ENCODE measurements at places on chromosomes 11 and 22.
A peak's percentile ranks its signal among the peaks of the same experiment; 100 is the strongest.

- DNase-seq, result no peak
Measured at GRCh38 chr22:29016067-29016938, 45.3 kb downstream of the C22orf31 start.

- no peak for DNase-seq
Measured at GRCh38 chr11:12112750-12113149, 2.4 kb downstream of the MICAL2 start.

GRCh38 chr22:35567351-35568141 is 26.9 kb downstream of the RASD2 start:
- no peak for DNase-seq

- DNase-seq, result no peak
Measured at GRCh38 chr22:39706376-39707140, 136.0 kb downstream of the CACNA1I start.

DNA sequence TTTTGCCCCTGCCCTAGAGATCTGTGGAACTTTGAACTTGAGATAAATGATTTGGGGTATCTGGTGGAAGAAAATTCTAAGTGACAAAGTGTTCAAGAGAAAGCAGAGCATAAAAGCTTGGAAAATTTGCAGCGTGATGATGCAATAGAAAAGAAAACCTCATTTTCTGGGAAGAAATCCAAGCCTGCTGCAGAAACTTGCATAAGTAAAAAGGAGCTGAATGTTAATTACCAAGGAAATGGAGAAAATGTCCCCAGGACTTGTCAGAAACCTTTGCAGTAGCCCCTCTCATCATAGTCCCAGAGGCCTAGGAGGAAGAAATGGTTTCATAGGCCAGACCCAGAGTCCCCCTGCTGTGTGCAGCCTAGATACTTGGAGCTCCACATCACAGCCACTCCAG is 686.9 kb downstream of the FAM181B start:
- DNase-seq, result no peak

GRCh38 chr11:26944866-26945664 is 48.8 kb upstream of the FIBIN start:
- DNase-seq, result no peak

GRCh38 chr11:2683806-2684205 is 16.0 kb downstream of the KCNQ1OT1 start:
- no peak for DNase-seq

- DNase-seq, result no peak
Measured at GRCh38 chr22:23199159-23199558, 18.9 kb downstream of the BCR start.

GRCh38 chr22:35743326-35743860 is 25.7 kb downstream of the APOL5 start:
- DNase-seq, result no peak

GRCh38 chr11:64887757-64888405 is 9.5 kb upstream of the EHD1 start:
- DNase-seq, result peak; percentile 71

DNA sequence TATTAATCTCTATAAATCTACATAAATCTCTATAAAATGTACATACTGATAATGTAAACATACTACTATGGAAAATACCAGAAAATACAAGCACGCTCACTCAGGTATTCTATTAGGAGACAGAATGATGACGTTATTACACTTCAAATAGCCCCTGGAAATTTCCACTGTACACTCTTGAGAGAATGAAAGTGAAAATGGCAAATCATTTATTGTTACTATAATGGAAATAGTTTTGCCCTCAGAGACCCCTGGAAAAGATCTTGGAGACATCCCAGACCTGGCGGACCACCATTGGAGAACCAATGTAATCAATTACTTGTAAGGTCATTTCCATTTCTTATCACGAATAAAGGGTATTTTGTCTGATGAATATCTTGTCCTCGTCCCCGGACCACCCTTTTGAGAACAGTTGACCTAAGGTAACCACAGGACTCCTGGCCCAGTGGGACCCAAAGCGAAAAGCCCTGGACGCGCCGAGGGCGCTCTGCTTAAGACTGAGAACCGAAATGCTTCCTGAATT is 509 bp upstream of the PRRG4 start:
- no peak for DNase-seq

DNA sequence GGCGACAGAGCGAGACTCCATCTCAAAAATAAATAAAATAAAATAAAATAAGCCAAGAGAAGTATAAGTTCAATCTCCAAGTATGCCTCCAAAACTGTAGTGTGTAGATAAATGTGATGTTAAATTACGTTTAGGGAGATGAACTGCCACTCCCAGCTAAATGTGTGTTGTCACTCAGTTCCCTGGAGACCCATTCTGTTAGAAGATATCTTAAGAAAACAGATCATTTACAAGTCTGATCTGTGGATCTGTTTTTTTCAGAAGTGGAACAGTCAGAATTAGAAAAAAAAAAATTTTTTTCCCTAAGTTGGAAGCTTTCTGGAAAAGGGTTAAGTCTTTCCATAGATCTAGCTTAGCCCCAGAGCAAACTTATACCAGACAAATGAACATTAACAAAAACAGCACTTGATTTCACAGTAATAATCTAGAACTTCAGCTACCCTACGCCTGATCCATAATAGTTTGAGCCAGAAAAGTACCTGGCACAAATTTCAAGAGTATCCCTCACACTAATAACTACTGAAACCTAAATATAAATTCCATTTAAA is 18.2 kb downstream of the CELF1 start:
- DNase-seq, result no peak

- DNase-seq, result peak; percentile 17
Measured at GRCh38 chr22:39960791-39961746, 872 bp downstream of the TMA7B start.

- DNase-seq, result no peak
Measured at GRCh38 chr11:61840371-61840770, 12.3 kb downstream of the FADS2 start.

- DNase-seq, result no peak
Measured at GRCh38 chr22:37303821-37304274, 21.5 kb downstream of the CYTH4 start.

DNA sequence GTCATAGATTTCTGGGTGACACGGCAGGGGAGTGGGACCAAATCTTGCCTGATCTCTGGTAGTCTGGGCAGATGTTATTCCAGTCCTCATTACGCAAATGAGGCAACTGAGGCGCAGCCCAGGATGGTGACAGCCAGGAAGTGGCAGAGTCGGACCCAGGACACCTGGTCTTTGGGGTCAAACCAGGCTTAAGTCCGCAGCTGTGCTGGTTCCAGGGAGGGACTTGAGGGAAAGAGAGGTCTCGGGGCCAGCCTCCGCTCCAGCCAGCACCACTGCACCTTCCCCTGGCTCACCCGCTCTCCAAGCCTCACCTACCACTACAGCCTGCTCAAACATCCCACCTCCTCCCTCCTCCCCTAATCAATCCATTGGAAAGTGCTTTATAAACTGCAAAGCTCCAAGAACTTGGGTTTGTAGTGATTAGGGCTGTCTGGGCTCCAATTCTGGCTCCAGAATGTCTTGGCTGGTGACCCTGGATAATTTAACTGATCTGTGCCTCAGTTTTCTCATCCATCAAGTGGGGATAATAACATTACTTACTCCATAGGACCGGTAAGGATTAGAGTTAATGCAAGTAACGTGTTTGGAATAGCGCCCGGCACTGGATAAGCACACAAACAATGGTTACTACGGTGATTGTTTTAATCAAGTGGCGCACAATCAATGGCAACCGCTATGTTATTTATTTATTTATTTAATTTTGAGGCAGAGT is 526 bp upstream of the PNPLA5 start:
- DNase-seq, result no peak

DNA sequence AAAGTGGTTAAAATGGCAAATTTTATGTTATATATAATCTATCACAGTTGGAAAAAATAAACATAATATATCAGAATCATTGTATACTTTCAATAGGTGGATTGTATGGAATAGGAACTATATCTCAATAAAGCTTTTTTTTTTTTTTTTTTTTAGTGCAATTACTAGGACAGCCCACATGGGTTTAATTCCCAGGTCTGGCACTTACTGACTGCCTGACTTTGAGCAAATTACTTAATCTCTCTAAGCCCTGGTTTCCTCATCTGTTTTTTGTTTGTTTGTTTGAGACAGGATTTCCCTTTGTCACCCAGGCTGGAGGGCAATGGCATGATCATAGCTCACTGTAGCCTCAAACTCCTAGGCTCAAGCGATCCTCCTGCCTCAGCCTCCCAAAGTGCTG is 26.1 kb upstream of the BAIAP2L2 start:
- DNase-seq, result no peak

DNA sequence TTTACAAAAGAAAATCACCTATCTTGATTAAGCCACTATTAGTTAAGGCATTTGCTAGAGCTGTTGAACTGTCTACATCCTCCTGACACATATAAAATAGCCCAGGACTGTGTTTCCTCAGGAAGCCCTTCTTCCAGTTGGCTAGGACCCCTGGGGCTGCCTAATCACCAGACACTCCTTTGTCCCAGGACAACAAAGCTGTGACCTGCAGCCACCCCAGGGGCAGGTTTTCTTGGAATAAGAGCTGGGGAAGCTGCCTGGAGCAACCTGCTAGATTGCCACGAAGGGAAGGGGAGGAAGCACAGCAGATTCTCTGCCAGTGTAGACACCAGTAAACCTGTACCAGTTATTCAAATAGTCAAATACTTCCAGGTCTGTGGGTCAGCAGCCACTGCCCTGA is 17.6 kb downstream of the CHST1 start:
- no peak for DNase-seq

DNA sequence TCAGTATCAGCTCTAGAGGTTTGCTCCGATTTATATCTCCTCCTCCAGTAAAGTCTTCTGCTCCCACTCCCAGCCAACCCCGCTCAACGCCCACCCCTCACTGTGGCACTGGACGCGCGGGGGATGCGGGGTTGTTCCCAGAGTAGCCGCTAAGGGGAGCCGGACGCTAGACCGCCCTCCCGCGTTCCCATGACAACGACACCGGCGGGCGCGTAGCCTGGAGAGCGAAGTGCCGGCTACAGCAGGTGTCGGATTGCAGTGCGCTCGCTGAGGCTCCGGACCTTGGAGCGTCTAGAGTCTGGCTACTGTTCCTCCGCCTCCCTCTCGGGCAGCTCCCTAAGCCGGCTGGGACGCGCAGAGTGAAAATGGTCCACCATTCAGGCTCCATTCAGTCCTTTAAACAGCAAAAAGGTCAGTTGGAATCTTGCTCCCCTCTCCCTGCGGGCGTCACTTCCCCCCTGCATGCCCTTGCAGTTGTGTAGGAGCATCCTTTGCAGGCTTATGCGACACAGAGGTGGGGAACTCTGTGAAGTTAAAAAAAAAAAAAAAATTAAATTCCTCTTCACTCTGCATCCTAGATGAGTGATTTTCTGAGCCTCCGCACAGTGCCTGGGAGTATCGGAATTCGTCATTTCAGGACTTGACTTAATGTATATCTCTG is at the start of gene ANO3:
ANO3 (plus strand) TSS at position 220 of the 661 bp plus-strand sequence; CDS start at position 366, 146 bp downstream.
- no peak for DNase-seq

GRCh38 chr11:64003807-64004589 is 17.8 kb downstream of the OTUB1 start:
- DNase-seq, result no peak

DNA sequence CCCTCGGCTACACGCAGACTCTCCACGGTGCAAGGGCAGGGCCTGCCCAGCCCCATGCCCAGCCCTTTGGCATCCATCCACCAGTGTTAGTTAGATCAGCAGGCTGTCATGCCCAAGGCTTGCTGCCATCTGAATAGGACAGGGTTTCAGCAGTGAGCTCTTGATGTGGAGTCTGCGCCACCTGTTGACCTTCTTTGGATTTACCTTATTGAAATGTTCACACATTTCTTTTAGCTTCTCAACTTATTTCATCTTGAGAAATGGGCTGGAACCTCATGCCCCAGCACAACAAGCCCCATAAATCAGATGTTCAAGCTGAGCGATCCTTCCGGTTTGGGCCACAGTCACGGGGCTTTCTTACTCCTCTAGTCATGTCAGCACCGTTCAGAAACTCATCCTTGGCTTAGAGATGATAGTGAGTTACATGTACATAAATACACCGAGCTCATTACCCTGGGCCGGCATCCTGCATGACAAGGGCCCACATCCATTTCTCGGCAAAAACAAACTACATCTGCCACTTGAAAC is 61.7 kb downstream of the PARVB start:
- DNase-seq, result no peak

DNA sequence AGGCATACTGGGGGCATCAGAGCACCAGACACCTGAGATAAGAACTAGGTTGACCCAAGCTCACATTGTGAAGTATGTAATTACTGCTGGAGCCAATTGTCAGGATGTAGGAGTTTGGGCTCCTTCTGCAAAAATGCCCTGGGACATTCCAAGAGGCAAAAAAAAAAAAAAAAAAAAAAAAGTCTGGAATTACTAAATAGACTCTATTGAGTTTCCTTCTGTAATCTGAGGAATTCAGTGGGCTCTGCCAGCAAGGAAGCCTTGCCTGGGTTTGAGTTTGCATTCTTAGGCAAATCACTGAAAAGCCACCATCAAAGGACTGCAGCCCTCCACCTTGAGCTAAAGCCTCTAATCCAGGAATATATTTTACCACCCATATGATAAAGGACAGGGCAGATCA is 8.0 kb upstream of the CAVIN3 start:
- DNase-seq, result no peak

DNA sequence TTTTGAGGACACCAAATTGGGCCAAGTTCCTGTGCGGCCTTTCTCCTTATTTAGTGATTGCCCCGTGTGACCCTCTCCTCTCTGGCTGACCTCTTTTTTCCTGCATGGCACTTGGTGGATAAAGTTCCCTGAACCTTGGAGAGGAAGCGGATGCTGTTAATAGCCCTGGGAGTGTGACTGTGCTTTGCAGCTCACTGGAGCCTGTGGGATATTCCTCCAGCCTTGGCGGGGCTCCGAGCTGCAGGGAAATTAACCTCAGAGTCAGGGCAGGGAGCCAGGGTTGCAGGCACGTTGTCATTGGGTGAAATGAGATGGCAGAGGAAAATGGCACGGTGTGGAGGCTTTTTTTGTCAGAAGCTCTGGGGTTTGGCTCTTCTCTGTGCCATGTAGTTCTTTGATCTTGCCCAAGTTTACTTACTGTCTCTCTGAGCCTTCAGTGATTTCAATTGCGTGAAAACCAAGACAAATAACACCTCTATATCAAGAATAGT is 965 bp downstream of the OR9Q1 start:
- DNase-seq, result no peak

DNA sequence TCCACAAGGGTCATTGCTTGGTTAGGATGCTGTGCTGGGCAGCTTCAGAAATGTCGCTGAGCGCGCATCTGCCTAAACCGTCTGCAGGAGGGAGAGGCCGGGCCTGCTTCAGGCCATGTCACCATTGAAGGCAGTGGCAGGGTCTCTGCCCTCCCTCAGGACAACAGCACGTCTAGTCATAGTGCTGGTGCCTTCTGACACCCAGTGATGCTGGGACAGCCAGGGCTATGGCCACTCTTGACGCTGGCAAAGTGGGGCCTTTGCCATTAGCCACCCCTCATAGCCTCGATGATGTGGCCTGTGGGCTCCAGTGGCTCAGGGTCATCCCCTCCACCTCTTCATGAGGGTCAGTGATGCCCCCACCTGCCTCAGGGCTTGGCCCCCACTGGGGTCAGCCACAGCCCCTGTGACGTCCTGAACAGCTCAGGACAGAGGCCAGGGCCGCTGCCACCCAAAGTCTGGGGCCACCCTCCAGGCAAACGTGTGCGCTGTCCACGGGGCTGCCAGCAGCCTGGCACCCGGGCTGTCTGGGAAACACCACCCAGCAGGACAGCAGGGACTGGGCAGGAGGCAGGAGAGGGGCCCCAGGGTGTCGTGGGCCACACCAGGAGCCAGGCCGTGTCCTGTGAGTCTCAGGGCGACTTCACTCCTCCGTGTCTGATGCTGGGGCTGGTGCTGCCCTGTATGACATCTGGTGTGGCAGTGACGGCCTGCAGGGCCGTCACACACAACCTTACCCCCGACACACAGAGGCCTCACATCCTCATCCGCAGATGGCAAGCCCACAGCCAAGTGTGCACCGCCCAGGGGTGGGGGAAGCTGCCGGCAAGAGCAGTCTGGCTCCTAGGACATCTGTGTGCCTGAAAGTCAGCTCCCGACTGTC is 42.5 kb downstream of the CERK start:
- no peak for DNase-seq

All from stimulated activated CD4-positive, alpha-beta T cell treated with anti-CD3 and anti-CD28 coated beads, Interleukin-1b, Interleukin-23, amount 100 ng/mL, for 1 hour (primary cell).